ENCODE measurements at places on chromosomes 6 and 20. TPM values are rescaled to one million over a fixed set of nuclear protein-coding genes. Genes with fewer than 3 reads are reported as not detected.

The C20orf141 gene
- total RNA-seq, result not detected

The CST5 gene
- total RNA-seq, result not detected

The ZC3H12D gene
- 15.0 TPM for total RNA-seq

The CAGE1 gene
- 0.16 TPM for total RNA-seq

DNA sequence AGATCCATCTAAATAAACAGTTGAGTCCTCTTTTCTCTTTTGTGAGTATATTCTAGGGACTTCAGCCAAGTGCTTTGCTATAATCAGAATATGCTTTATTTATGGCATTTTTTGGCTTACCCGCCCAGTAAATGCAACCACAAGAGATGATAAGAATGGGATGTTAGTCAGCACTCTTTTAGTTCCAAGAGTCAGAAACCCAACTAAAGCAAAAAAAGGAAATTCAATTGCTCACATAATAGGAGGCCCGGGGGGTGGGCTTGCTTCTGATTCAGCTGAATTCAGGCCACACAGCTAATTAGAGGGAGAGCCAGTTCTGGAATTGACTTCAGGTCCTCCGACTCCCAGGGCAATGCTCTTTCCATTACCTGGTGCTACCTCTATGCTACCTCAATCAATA is 250.6 kb downstream of the FARS2 start:
- no peaks in the 10 kb centered on the region for H3K27me3 ChIP-seq
- H3K36me3 ChIP-seq, result no peaks in the 10 kb centered on the region
- H3K4me1 ChIP-seq, result peaks cover 32% of the 10 kb centered on the region
- H3K4me3 ChIP-seq, result no peak overlapping the region

DNA sequence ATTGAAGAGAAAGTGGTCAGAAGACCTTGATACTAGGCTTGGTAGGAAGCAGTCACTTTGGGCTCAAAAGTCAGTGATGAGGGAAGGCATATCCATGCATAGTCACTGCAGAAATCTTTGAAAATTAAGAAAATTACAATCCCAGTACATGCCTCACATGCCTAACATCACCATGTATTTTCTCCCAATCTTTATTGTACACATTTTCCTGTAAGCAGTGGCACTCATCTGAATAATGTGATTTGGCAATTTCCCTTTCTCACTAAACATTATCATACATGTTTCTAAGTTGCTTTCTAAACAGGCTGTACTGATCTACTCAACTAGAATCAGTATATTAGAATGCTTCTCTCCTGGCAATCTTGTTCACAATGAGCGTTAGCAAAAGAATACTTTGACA is 280.7 kb upstream of the SUPT3H start:
- H3K4me3 ChIP-seq, result no peak overlapping the region
- H3K27ac ChIP-seq, result no peak overlapping the region
- peaks cover 20% of the 10 kb centered on the region for H3K36me3 ChIP-seq

Measured in activated T-helper 2 cell treated with anti-CD3 and anti-CD28 coated beads, Interferon-gamma antibody, Interleukin-2, Interleukin-4, amounts not matched to agents 10 μg/mL and 5 μg/mL and 100 μg/mL, durations not matched to agents 14 hours and 24 hours and 36 hours (primary cell).